ENCODE measurements at places on chromosomes 3 and 15.

DNA sequence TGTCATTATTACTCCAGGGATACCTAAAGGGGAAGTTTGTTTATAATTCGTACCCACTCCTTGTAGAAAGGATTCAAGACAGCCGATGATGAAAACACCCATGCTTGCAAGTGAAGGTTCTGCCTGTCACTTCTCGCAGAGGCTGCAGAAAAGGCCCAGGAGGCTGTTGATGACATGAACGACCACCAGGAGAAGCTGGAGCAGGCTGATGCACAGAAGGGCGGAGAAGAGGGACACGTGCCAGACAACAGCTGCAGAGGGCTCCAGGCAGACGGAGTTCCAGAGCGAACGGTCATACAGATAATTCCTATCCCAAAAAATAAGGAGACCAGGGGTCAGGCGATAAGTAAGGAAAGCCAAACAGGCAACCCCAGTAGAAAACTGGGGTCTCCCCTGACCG, 5.7 kb upstream of the DYNLT2B start:
- no peak for DNase-seq

DNA sequence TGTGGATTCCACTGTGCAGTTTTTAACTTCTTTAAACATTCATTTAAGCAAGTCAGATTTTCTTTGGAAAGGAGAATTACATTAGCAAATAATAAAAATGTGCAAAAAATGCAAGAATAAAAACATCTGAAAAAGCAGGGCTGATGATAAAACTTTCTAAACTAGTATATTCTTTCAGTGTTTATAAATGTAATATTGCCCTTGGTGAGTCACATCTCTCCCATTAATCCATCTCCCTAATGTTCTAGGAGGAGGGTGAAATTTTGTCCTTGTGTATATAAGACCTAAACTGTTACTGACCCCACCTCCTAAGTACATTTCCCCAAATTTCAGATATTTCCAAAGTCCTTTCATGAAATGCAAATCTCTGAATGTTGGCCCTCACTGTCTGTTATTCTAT, 28.5 kb upstream of the DCUN1D1 start:
- no peak for DNase-seq

DNA sequence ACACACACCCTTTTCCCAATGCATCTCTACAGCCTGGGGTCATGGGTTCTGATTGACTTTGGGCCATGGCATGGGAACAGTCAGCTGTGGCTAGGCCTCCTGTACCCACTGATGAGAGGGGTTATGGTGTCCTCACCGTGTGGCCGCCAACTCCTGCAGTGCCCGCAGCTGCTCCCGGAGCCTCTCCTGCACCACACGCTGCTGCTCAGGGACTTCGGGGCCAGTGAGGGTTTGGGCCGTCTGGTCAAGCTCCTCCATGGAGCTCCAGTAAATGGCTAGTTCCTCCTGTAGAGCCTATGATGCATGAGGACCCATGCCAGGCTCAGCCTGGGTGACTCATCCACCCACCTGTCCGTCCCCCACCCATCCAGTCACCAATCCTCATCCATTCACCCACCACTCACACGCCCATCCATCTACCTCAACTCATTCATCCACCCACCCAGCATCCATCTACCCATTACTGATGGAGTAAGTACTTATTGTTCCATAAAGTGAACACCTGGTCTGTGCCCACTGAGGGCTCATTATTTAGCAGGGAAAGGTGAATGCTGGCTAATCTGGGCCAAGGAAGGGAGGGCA, 21.6 kb downstream of the SPTBN5 start:
- DNase-seq = no peak

DNA sequence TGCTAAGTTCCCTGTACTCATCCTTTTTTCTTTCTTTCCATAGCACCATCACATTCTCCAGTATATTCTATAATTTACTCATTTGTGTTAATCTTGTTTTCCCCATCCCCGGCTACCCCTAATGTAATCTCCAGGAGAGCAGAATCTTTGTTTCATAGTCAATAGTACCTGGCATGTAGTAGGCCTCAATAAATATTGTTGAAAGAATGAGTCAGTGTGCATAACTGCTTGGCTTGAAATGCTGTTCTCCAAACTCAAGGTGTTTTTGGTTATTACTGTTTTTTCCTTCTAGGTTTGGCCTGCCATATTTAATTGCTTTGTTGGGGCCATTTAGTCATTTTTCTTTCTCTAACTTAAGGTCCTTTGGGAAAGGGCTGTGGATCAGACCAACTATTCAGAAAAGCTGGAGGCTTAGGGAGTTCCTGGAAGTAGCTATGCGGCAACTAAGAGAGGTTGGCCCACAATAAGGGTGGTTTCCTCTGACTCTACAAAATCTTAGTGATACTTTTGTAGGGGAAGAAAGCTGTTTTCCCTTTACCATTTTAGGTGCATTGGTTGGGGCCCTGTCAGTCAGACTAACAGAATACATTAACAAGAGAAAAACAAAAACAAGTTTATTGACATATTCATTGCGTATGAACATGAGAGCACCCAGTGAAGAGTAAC, 28.4 kb downstream of the KAT2B start:
- DNase-seq = no peak

GRCh38 chr3:10817506-10817905, 1.5 kb downstream of the SLC6A11 start:
- DNase-seq = no peak

DNA sequence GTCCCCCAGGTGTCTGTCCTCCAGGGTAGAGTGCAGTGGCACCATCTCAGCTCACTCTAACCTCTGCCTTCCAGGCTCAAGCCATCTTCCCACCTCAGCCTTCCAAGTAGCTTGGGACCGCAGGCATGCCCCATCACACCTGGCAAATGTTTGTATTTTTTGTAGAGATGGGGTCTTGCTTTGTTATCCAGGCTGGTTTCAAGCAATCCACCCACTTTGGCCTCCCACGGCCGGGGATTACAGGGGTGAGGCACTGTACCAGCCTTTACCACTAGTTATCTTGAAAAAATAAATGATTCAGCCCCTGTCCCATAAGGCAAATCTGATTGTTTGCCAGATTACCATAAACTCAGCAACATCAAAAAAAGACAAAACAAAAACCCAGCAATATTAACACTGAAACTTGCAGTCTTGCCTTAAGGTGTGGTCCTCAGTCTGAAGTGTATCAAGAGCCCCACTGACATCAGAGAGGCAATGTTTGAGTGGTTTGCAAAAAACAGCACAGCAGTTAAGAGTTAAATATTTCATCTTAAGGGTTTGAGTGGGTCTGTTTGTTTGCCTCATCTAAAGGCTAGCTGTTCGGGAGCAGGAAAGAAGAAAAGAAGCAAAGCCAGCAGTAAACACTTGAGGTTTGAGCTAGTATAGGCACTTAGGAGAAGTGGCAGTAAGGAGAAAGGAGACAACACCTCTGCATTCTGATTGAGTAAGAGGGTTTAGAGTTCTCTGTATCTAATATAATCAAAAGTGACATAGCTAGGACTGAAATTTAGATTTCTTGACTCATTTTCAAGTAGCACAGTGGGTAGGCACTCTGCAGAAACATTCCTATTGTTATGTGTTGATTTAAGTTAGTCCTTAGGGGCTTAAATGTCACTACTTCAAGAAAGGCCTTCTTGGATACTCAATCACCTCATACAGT, 26.3 kb upstream of the EDEM1 start:
- no peak for DNase-seq

DNA sequence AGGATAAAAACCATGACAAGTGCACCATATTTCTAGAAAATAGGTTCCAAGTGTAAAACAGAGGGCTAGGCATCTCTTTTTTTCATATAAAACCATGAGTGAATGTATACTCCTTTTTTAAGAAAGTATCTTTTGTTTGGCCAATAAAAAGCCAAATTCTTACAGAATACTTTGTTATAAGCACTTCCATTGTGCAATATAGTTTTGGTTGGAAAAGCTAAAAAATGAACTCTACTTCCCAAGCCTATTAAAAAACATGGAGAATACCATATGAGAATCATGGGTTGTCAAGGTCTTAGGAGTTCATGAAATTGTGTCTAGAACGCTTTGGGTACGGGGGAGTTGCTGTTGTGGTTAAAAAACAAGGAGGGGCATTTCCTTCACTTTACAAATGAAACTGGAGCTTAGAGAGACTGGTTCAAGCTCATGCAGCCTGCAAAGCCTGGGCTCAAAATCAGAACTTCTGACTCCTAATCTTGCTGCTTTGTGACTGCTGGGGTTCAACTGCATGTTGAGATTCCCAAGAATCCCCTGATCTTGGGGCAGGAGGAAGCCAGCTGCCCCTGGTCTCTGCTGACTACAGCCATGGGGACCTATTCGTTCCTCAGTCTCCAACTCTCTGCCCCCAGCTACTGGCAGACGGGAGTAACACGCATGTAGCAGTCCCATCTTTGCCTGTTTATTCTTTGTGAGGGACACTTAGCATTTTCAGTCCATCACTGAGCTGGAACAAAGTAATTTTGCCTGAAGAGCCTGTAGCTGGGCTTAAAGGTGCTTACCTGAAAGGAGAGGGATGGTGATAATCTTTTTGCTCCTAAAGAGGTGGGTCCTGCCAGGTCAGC, 229.1 kb downstream of the CHST2 start:
- DNase-seq = no peak

DNA sequence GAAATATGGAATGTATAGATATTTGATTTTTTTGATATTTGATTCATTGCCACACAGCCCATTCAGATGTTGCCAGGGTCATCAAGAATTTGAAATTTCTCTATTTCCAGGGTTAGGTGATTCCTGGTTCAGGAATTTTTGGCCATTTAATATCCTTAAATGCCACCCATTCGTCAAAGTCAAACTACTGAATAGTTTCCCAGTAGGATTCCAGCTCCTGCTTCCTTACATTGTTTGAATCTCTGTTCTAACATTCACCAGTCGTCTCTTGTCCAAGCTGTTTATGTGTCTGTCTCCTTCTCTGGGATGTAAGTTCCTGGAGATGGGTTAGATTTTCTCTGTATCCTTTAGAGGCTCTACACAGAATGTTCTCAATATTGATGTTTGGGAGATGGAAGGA, 124.9 kb upstream of the TLE3 start:
- DNase-seq = no peak

GRCh38 chr3:67875858-67876257, 221.4 kb upstream of the SUCLG2 start:
- DNase-seq = no peak

DNA sequence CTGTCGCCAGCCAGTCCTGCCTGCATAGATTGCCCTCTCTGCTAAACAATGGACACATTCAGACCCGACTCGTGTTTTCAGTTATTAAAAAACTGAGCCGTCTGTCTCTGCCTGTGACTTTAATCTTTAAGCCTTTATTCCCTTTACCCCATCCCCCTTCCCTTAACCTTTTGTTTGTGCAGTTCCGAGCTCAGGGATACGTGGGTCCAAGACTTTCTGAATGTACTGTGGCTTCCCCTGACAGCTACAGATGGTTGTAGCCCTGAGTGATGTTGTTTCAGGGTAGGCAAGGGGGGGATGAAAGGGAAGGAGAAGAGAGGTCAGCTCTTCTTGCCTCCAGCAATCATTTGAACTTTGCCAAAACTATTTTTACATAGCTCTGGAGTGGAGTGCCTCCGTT, 44.6 kb downstream of the EEFSEC start:
- no peak for DNase-seq

GRCh38 chr15:25327686-25328085, 111.1 kb downstream of the UBE3A start:
- no peak for DNase-seq

GRCh38 chr15:43266386-43266785, 342 bp downstream of the TGM5 start:
- DNase-seq = no peak

- DNase-seq = no peak
Measured at GRCh38 chr15:40471105-40471807, 472 bp downstream of the CHST14 start.

GRCh38 chr3:98612996-98613517, 19.6 kb upstream of the CPOX start:
- no peak for DNase-seq

GRCh38 chr3:134059671-134060560, 30.2 kb upstream of the SLCO2A1 start:
- DNase-seq = no peak

- DNase-seq = no peak
Measured at GRCh38 chr3:51388286-51389029, 2.6 kb upstream of the RBM15B start.

- no peak for DNase-seq
Measured at GRCh38 chr15:54843006-54843405, 353.7 kb downstream of the RSL24D1 start.

GRCh38 chr3:78183906-78184599, 1144.2 kb downstream of the ROBO2 start:
- no peak for DNase-seq

GRCh38 chr3:69241769-69242168, 119.4 kb upstream of the LMOD3 start:
- no peak for DNase-seq

GRCh38 chr3:133439563-133439962, 39.7 kb downstream of the BFSP2 start:
- DNase-seq = no peak

DNA sequence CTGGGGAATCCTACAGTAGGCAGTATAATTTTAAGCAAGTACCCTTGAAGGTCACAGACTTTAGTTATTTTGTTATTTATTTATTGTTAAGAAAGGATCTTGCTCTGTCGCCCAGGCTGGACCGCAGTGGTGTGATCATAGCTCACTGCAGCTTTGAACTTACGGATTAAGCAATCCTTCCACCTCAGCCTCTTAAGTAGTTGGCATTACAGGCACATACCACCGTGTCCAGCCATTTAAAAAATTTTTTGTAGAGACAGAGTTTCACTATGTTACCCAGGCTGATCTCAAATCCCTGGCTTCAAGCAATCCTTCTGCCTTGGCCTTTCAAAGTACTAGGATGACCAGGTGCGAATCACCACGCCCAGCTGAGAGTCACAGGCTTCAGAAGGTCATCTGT, 22.1 kb upstream of the SH3BP5 start:
- no peak for DNase-seq

DNA sequence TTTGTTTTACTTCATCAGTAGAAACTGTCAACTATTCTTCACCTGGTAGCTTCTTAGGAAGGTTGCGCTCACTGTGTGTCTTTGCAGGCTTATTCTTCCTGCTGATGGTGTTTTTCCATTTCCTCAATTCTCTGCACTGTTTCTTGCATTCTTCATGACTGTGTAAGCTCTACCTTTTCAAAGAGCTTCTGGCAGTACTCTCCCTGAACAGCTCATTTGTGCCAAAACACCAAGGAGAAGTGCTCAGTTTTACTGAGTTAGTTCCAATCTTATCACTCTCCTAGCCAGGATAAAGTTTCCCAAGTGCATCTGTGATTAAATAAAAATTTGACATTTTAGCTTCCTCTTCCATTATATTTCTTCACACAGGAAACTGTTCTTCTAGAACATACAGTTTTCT, 339.8 kb downstream of the EPHA3 start:
- DNase-seq = no peak

DNA sequence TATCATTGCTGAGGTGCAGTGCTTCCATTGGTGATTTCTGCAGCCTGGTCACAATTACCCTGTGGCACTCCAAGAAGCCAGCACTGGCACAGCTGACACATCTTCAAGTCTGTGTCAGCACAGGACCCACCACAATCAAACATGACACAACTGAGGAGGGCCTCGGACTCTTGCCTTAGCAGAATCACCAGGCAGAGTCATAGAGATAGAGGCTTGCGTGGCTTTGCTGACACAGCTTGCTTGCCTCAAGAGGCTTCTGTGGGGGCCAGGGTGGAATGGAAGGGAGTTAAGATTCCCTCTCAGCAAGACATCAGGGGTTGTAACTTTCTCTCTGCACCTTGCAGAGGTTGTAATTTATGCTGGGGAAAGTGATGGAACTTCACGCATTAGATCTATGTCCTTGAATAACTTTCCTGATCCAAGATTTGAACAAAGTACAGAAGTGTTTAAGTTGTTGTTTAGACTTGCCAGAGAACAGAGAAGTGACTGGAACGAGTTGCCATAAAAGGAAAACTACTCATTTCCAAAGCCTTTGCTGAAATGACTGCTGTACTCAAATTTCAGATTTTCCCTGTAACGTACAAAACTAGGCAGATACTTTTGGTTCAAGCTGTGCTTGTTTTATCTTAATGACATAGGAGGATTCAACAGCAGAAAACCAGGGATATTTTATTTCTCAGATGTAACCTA, 170.7 kb downstream of the DIPK2A start:
- DNase-seq = peak; percentile 3

Measured in thoracic aorta (tissue), 2 donors.